CMK (cell line): ENCODE measurements at places on chromosomes 4 and X.

- DNase-seq: no peak
Observed at GRCh38 chr4:21242163-21242562, 541.9 kb downstream of the PACRGL start.

GRCh38 chr4:110978761-110979160, 355.9 kb upstream of the PITX2 start:
- no peak for DNase-seq

GRCh38 chr4:48445704-48446103, 37.4 kb upstream of the SLC10A4 start:
- no peak for DNase-seq

GRCh38 chrX:117995378-117995777, 121.2 kb downstream of the KLHL13 start:
- DNase-seq: no peak

DNA sequence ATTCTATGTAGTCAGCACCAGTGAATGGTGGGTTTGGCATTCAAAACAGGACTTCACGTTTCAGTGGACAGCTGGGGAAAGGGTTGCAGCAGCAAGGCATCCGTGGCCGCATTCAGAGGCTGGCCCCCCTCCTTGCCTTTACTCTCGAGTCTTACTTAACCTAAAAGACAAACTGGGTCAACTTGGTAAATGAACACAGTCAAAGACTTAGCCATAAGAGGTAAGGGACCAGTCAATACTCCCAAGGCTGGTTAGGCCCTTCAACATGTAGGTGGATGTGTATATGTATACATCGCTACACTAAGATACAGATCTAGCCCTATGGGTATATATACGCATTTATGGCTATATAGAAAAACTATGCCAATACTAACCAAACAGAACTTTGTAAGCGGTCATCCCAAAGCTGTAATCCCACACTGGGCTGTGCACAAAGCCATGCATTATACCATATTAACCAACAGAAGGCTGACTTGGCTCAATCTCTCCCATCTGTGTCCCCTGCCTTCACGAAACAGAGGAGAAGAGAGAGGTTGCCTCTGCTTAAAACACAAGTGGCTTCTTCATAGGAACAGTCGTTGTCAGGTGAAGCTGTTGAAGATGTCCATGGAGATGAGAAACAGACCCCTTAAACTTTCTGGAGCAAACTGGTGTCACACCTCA, 61.9 kb downstream of the TSC22D3 start:
- no peak for DNase-seq

GRCh38 chr4:181830404-181831035, 412.7 kb upstream of the TENM3 start:
- no peak for DNase-seq
